T follicular helper cell (primary cell): ENCODE measurements at places on chromosomes 13 and 19.

- DNase-seq = no peak
Observed at GRCh38 chr19:42497492-42498168, 30.7 kb downstream of the CEACAM1 start.

- DNase-seq = no peak
Observed at GRCh38 chr19:22256856-22257255, 29.4 kb upstream of the ZNF729 start.

DNA sequence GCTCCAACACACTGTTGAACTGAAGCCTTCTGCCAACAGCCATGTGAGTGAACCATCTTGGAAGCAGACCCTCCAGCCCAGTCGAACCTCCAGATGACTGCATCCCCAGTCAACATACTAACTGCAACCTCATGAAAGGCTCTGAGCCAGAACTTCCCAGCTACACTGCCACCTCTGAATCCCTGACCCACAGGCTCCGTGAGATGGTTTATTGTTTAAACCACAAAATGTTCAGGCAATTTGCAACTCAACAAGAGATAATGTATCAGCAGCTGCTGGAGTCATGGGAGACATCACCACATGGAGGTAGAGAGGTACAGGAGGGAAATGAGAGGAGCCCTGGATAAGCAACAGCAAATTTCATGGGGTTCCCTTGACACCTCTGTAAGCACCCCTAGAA, 266.4 kb upstream of the NBEA start:
- no peak for DNase-seq

DNA sequence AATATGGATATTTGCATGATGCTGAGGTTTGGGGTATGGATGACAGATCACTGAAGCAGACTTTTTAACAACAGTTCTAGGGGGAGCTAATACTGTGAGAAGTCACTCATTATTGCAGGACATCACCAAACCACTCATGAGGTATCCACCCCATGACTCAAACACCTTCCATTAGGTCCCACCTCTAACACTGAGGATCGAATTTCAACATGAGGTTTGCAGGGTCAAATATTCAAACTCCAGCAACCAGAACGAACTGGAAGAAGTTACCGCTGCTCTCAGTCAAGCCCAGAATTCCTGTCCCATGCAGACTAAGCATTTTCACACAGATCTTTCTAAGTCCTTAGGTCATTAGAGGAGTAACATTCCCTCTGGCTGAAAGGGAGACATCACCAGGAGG, 758.9 kb downstream of the UQCRFS1 start:
- no peak for DNase-seq

DNA sequence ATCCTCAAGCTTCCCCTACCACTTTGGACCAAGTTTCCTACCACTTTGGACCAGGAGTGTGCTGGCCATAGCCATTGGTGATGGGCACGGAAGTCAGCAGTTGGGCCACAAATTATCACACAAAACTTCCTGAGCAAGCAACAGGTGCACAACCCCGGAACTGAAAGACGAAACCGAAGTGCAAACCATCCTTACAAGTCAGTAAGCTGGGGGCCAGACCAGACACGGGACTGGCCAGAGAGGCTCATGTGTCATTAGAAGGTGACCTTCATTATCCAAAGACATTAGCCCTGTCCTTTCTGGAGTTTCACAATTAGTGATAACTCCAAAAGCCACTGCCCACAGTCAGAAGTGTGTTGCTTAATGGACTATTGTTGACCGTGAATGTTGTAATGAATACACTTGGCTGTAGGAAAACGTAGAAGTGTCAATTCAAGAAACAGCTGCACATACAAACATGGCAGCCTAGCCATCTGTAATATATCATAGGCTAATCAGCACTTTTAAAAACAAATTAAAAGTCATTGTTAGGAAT, 244.1 kb upstream of the IRS2 start:
- DNase-seq = no peak

- no peak for DNase-seq
Observed at GRCh38 chr13:33015791-33016323, 366 bp upstream of the KL start.

DNA sequence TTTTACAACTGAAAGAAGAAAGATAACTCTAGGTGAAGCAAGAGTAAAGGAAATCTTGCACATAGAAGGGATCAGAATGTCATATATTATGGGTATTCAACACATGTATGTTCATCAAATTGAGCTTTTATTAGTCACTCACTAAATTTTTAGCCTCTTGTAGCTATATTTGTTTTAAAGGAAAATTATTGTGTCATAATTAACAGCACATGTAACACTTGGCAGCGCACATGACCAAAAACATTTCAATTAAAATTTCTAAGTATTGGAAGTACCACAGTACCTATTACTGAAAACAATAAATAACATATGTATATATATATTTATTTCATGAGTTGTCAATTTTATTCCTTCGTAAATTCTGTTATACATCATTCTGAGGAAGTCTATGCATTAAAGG, 2800.4 kb downstream of the PCDH9 start:
- DNase-seq = no peak

- DNase-seq = no peak
Observed at GRCh38 chr13:33838647-33839046, 20.7 kb downstream of the RFC3 start.

DNA sequence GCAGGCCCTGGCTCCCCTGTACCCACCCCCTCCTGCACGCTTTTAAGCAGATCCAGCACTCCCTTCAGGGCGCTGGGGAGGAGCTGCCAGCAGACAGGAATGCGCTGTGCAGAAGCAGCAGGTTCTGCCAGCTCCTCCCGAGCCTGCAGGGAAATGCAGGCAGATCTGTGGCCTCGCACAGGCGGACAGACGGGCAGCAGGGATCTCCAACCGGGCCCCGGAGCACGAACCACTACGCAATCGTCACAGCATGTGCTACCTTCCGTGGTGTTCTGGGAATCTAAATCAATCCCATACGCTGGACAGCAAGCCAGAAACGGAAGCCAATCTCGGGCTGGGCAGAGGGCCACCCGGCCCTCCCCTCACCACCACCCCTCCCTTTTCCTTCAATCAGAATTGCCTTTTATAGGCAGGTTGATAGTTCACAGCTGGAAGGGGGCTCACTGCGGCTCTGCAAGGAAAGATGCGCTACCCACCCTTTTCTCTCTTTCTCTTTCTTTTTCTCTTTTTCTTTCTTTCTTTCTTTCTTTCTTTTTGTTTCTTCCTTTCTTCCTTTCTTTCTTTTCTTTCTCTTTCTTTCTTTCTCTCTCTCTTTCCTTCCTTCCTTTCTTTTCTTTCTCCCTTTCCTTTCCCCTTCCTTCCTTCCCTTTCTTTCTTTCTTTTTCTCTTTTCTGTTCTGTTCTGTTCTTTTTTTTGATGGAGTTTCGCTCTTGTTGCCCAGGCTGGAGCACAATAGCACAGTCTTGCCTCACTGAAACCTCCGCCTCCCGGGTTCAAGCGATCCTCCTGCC, 99.9 kb downstream of the GNG7 start:
- DNase-seq = no peak

GRCh38 chr13:71864094-71864985, 2.7 kb downstream of the DACH1 start:
- DNase-seq = no peak
